ENCODE measurements at places on chromosomes 5 and 9.
A peak's percentile ranks its signal among the peaks of the same experiment; 100 is the strongest.

DNA sequence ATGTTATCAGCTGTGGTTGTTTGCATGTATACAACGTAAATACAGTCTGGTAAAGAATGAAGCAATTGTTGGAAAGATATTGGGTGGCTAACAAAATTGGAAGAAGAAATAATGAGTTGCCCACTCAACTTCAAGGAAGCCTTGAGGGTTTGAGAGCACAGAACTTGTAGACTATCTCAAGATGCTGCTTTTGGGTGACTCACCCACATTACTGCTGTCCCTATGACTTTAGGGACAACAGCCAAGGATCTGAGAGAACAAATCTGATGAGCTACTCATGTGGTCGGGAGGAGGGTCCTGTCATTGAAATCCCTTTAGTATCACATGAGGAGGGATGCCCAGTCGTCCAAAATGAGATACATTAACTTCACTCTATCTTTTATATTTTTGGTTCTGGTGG, 261.8 kb downstream of the GAS1 start:
- no peak for DNase-seq

DNA sequence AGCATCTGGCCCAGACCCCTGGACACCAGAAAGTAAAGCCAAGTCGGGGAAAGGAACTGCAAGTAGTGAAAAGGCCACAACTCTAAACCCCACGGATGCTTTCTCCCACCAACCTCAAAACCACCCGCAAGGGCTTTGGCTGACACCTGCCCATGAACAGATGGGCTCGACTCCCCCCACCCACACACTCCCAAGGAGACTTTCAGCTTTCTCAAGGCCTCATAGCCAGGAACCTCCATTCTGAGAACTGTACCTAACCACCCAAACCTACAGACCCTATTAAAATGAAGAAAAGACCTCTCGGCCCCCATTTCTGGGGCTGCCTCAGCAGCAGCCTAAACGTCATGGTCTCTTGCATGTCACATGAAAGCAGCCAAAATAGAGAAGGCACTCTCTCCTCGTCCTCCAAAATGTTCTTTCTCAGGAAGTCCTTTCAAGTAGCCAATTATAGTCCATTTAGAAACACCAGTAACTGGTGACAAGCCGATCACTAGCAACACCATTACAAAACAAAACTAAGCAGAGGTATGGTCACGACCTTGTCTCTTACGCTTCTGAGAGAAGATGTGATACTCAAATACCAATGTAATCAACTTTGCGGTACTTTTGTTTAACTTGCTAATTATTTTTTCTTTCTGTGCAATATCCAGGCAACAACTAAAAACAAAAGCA, 2.9 kb downstream of the B4GALT1 start:
- no peak for DNase-seq

DNA sequence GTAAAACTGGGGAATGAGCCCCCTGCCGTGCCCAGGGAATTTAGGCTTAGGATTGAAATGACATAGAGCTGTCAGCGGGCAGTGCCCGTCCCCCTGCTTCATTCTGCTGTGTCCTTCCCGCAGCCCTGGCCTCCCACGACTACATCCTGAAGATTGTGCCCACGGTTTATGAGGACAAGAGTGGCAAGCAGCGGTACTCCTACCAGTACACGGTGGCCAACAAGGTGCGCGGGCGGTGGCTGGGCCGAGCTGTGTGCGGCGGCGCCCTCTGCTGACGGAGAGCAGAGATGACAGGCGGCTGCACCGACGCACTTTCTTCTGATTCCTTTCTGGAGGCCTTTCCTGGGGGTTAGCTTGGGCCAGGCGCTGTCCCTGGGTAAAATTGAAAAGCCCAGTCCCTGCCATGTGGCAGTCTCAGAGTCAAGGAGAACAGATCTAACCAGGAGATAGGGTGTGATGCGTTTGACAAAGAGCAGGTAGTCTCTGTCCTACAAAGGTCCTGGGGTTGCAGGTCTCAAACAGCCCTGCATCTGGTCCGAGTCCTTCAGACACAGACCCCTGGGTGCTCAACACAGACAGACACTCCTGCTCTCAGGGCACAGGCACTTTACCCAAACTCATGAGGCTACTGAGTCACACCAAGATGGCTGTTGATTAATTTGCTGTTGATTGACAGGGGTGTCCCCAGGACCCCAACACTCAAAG, 26.8 kb upstream of the RPL26L1 start:
- DNase-seq, result peak; percentile 83

DNA sequence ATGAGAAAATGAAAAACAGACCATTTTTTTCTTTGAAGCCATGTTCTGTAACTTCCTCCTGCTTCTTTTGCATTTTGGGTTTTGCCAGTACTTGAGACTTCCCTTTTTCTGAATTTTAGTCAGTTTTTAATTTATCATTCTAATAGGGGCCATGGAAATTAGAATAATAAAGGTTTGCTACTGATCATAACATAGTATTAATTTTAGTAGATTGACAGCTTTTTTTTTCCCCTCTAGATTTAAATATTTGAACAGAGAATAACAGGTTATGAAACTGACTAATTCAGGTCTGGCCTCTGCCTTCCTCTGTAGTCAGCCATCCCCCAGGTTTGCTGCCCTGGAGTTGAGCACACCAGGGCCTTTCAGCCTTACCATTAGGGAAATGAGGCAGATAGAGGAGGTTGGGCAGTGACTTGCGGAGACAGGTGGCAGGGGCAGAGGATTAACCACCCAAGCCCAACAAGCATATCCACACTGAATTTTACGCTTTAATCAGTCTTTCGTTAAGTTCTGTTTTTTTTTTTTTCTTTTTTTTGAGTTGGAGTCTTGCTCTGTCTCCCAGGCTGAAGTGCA, 80.1 kb upstream of the TNFAIP8 start:
- DNase-seq, result no peak

DNA sequence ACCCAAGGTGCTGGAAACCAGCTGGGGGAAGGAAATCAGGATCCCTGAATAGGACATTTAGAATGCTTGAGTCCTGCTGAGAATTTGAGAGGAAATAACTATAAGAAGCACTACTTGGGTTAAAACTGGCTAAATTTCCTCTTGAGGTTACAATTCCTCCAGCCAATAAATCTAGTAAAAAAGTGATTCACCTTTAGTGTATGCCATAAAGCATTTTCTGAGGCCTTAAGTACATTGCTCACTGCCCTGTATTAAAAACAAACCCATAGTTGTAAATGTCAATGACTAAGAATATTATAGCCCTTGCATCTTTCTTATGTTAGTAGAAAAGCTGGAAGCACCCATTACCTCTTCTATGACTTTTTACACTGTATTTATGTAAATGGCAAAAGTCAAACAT, 634.7 kb upstream of the ARRDC3 start:
- peak; percentile 10 for DNase-seq

DNA sequence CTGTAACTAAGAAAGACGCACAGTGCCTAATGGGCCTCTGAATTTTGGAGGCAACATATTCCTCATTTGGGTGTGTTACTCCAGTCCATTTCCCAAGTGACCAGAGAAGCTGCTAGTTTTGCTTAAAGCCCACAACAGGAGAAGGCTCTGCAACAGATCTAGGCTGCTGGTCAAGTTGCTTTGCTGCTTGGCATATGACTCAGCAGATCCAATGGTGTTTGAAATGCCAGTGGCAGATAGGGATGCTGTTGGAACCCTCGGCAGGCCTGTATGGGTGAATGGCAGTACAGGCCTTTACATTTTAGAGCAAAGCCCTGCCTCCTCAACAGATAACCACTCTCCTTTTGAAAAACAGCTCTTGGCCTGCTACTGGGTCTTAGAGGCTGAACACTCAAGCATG, 36.2 kb upstream of the ROR2 start:
- no peak for DNase-seq

- DNase-seq, result no peak
These were observed 318.2 kb downstream of the PARP8 start for GRCh38 chr5:50984640-50985039.

DNA sequence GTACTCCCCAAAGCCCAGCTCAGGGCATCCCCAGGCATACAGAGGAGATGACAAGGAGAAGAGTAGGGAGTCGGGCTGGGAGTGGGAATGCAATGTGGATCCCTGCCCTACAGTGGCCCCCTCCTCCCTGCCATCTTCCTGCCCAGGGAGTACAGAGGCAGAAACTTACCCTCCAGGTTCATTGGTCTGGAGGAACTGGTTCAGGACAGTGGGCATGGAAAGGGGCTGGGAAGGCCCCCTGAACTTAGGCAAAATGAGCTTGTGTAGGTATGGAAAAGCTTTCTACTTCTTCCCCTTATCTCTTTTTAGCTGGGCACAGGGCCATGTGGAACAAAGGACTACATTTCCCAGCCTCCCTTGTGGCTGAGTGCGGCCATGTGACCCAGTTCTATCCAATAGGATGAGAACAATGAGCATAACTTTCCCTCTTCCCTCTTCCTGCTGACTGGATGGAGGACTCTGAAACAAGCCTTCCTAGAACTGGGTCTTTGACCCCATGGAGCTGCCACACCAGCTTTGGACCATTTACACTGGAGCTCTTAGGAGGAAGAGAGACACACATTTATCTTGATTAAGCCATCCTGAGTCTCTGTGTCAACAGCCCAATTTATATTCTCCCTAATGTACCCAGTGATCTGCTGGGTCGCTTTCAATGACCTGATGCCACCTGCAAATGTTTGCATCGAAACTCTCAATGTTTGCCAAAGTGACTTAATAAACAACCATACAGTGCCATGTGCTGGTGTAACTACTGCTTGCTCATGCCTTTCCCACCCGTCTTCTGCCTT, 25.0 kb upstream of the HMCN2 start:
- peak; percentile 61 for DNase-seq

DNA sequence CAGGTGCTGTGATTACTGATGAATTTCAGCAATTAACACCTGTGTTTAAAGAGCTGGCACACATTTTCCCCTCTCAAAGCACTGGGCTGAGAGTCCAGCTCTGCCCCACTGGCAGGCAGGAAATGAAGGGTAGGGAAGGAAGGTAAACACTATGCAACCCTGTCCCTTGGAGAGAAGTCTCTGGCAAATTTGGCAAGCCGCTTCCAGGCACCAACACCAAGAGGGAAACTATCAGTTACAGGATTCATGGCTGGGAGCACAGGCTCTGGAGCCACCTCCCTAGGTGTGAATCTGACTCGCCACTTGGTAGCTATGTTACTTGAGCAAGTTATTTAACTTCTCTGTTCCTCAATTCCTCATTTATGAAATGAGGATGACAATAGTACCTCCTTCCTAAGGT, 3.3 kb downstream of the ANKS6 start:
- DNase-seq, result peak; percentile 30

DNA sequence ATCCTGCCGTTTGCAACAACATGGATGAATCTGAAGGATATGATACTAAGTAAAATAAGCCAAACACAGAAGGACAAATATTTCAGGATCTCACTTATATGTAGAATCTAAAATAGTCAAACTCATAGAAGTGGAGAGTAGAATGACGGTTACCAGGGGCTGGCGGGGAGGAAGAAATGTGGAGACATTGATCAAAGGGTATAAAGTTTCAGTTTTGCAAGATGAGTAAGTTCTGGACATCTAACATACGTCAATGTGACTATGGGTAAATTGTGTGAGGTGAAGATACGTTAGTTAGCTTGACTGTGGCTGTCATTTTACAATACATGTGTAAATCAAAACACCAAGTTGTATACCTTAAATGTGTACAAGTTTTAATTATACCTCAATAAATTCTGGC, 200.3 kb downstream of the SNX18 start:
- no peak for DNase-seq

GRCh38 chr9:135772702-135773493, 70.9 kb downstream of the KCNT1 start:
- DNase-seq, result no peak

DNA sequence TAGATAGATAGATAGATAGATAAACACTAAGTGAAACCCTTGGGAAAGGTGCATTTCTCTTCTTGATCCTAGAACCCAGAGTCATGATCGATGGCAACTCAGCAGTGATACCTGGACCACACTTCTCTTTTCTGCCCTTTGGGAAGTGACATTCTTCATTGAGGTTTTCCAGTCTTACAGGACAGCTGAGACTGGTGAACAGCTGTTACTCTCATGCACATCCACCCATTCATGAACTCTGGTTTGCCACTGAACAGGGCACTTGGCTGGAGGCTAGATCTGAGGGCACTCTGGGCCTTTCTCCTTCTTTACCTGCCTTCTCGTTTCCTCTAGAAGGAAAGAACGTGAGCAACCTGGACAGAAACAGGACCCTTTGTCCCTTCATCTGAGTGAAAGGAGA, 164.5 kb downstream of the DRD1 start:
- DNase-seq, result no peak
